ENCODE measurements at places on chromosomes 7 and 10.

DNA sequence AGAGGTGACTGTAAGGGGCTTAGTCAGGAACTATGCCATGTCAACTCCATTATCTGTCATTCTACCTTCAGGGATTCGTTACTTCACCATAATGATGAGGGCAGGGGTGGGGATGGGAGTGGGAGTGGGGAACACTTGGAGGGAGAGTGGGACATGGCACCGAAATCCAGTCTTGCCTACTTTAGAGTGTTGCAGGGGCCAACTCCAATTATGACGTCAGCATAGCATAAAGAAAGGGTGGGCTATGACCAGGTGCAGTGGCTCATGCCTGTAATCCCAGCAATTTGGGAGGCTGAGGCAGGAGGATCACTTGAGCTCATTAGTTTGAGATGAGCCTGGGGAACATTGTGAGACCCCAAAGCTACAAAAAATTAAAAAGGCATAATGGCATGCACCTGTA, 512.2 kb downstream of the GATA3 start:
- no peak for DNase-seq

- no peak for DNase-seq
These were observed 219.3 kb upstream of the MKLN1 start for GRCh38 chr7:131108212-131108940.

DNA sequence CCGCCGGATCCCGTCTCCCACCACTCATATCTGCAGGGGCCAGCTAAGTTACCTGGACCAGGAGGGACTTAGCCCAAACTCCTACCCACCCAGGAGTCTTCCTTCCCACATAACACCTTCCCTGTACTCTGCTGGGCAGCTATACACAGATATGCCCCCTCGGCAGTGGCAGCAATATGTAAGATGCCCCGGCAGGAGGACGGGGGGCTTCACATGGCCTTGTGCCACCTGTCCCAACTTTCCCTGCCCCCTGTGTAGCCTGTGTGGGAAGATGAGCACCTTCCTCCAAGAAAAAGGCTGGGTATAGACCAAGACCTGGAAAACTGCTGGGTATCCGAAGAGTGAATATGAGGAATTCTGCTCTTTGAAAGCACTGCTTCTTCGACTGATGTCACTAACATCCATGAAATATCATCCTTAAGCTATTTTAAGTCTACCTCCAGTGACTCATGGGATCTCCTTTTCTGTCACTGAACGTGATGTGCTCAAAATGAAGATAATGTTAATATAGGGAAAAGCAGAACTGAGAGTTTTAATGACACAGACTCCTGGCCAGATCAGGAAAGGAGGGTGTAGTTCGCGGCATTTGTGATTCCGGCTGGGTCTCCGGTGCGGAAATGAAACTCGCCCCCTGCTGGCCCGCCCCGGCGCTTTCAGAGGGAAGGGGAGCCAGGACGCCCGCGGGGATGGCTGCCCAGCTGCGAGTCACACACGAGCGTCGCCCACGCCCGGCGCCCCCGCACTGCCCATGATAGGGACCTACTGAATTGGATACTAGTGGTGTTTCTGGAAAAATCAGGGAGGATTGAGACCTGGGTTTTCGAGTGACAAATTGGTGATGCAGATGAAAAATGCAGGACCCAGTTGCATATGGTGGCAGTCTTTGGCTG, 256.9 kb upstream of the NFE2L3 start:
- DNase-seq = peak; percentile 67

DNA sequence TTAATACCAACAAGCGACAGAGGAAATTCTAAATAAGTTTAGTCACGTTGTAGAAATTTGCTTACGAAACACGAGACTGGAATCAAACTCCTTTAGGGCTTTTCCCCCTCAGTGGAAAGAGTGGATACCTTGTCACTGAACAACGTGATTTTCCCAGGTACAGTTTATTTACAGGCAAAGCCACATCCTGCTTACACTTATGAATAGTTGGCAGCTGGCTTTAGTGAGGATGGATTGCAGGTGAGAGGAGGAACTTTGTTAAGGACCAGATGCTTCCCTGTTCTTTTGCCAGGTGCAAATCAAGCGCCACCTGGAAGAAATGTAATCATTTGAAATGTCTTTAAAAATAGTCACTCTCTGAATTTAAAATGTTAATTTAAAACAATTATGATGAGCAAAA, 282.4 kb downstream of the ADARB2 start:
- DNase-seq = no peak

DNA sequence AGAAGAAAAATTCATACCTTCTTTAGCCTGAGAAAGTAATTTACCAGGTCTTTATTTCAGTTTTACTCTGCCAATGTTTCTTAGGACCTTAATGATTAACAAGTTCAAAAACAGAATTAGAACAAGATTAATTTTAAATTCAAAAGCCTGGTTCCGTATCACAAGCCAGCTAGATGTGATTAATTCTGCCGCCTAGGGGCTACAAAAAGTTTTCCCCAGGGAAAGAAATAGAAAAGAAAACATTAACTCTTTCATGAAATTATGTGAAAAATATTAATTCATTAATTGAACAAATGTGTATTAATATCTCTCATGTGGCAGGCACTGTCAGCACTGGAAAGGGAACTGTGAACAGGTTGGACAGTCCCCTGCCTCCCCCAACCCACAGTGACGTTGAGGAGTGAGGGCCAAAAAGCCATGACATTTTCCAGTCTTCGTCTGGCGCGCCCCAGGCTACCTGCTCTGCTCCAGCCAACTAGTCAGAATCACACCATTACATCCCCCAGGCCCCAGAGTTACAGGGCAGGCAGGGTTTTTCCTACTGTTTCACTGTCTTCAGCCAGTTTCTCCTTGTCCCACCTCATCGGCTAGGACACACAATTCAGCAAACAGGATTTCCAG, 20.1 kb downstream of the TMEM176A start:
- no peak for DNase-seq

- no peak for DNase-seq
These were observed 49.0 kb downstream of the PRR15 start for GRCh38 chr7:29612596-29612995.

DNA sequence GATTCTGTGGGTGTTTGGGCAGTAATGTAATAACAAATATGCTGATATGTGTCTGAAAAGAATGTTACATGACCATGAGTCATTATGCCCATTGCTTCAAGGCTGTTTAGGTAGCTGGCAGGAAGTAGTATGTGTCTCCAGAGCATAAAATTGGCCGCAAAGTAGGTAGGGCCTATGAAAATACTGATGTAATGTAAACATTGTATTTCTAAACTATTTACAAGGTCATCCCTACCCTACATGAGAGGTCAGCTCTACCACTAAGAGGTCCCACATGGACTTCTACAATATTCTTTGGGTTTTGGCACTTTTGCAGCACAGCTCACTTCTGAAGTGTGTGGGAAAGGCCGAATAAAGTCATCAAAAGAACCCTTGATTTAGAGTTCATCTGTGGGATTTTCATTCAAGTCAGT, 301.9 kb downstream of the AHR start:
- DNase-seq = no peak

- DNase-seq = no peak
These were observed 39.9 kb upstream of the TMEM229A start for GRCh38 chr7:124072603-124073309.

- DNase-seq = peak; percentile 44
These were observed 55.2 kb upstream of the GSDME start for GRCh38 chr7:24812305-24812945.

GRCh38 chr7:30930621-30931020, 19.0 kb downstream of the AQP1 start:
- no peak for DNase-seq

GRCh38 chr10:11930312-11930978, 107.3 kb downstream of the PROSER2 start:
- no peak for DNase-seq

- no peak for DNase-seq
These were observed 204.0 kb upstream of the GNAI1 start for GRCh38 chr7:79930604-79931003.

GRCh38 chr10:38043516-38043915, 33.0 kb downstream of the ZNF33A start:
- no peak for DNase-seq

- no peak for DNase-seq
These were observed 2.5 kb upstream of the ZNF33A start for GRCh38 chr10:38007991-38008390.

GRCh38 chr10:116952729-116953128, 52.3 kb downstream of the SHTN1 start:
- DNase-seq = no peak

- DNase-seq = no peak
These were observed 196.5 kb upstream of the PRPS1L1 start for GRCh38 chr7:18224138-18224537.

GRCh38 chr10:88474884-88475844, 108.0 kb downstream of the RNLS start:
- DNase-seq = no peak

DNA sequence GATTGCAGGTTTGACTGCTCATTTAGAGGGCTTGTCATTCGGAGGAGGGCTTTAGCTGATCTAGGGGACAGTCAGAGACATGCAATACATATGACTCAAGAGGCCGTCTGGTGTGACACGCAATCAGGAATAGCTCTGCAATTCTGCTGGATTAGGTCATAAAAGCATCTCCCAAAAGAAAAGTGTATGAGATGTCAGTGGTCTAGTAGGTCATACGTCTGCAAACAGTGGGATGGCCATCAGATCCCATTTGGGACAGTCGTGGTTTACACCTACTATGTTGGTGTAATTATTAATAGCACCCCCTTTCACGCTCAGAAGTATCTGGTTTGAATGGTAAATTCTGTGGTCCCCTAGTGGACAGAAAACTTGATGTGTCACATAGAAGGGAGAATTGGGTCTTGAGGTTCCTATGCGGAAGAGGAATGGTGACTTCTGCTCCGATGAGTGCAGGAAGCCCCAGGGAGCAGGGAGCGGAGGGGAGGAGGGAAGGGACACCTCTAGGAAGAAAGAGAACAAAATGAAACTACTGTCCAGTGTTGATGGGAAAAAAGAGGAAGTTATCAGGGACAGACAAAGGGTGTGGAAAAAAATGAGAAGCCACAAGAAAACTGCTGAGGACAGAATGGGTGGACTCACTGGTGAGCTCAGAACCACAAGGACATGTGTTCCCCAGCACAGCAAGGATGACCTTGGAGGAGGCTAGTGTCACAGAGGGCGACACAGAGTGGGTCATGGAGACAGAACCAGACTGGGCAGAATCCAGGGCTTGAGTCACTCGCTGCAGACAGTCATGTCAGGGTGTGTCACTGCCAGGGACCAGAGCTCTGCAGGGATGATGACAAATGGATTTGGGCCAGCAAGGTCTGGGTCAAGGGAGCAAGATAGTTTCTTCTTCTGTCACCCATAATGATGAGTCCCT, 59.9 kb downstream of the MAP3K8 start:
- DNase-seq = no peak

DNA sequence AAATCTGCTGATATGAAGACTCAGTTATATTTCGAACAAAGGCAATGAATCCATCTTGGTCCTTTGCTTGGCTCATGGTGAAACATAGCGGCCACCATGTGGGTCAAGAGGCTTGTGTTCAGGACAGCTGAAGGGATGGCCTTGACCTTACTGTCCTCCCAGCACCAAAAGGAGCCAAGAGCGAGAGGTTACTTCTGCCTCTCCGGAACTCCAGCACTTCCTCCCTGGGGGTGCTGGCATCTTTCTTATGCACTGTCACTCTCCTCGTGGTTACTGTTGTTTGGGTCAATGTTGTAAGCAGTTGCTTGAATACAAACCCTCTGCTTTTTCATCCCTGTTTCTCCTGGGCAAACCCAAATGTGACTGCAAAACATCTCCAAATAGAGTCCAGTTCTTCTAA, 100.6 kb downstream of the RBM20 start:
- no peak for DNase-seq

DNA sequence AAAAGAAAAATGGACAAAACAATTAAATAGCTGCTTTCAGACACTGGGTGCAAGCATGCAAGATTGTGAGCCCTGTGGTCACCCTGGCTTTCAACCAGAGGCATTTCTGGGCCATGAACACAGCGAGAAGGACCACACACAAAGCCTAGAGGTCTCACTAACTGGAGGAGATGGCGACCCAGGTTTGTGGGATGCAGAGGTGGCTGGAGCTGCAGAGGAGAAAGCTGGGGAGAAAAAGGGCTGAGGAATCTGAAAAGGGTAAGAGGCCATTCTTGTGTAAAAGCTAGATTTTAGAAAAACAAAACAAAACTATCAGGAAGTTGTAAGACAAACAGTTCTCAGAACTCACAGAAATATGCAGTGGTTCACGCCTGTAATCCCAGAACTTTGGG, 30.1 kb upstream of the PTPRN2 start:
- no peak for DNase-seq

GRCh38 chr10:62815381-62816075, 638 bp downstream of the EGR2 start:
- peak; percentile 47 for DNase-seq

- DNase-seq = no peak
These were observed 323.9 kb downstream of the AUTS2 start for GRCh38 chr7:69922026-69922803.

- no peak for DNase-seq
These were observed 1184.1 kb downstream of the TYW1 start for GRCh38 chr7:68180761-68181160.

Data from activated CD8-positive, alpha-beta memory T cell treated with anti-CD3 and anti-CD28 coated beads, Interleukin-2, amount 50 U/mL, for 4 hours (primary cell).